Cerebellum (tissue), 4 donors: ENCODE measurements at places on chromosomes 1 and 21. TPM values are rescaled to one million over a fixed set of nuclear protein-coding genes. Genes with fewer than 3 reads are reported as not detected.
A peak's percentile ranks its signal among the peaks of the same experiment; 100 is the strongest.

DNA sequence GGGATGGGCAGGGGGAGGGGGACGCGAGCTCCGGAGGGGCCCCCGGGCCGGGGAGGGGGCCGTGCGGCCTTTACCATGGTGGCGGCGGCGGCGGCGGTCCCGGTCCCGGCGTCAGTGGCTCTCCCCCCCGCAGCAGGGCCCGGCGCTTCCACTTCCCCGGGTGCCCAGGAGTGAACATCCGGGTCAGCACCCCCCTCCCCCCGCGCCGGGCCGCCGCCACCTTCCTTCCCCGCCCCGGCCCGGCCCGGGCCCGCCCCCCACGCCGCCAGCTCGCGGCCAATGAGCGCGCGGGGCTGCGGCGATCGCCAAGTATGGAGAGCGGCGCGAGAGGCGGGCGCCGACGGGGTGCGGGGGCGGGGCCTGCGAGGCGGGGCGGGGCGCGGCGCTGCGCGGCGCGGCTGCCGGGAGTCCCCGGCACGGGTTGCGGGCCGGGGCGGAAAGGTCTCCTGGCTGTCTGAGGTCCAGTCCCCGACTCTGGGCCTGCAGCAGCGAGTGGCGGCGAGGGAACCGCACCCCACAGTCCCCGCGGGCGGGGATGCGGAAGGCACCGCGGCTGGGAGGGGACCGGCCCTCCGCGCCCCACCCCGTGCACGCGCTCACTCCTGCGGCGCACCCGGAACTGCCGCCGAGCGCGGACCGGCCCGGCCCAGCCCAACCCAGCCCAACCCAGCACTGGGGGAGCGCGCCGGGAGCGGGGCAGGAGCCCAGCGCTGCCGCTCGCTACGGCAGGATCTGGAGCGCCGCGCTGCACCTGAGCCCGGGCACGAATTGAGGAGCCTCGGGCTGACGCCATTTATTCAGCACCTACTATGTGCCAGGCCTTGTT is at the start of gene CAPZB:
CAPZB (minus strand) TSS at position 178 of the 826 bp plus-strand sequence; CDS start at position 77, 101 bp downstream.
- peak; percentile 97 for DNase-seq

The TCHH gene
- total RNA-seq = 0.27 TPM

DNA sequence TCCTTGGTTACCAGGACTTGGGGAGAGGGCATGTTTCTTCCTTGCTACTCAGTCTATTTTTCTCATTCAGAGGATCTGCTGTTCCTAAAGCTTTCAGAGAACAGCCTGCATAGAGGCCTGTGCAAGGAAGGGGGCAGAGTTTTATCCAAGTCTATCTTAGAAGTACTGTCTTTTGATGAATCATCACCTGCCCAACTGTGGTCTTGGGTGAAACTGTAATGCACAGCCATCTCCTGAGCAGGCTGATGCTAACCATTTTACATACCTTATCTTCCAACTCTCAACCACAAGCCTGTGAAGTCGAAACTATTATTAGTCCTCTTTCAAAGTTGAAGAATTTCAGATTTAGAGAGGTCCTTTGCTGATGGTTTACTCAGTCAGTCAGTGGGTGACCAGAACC is 368.0 kb downstream of the HHAT start:
- no peak for DNase-seq

The ALDH9A1 gene
- 37.5 TPM for total RNA-seq

DNA sequence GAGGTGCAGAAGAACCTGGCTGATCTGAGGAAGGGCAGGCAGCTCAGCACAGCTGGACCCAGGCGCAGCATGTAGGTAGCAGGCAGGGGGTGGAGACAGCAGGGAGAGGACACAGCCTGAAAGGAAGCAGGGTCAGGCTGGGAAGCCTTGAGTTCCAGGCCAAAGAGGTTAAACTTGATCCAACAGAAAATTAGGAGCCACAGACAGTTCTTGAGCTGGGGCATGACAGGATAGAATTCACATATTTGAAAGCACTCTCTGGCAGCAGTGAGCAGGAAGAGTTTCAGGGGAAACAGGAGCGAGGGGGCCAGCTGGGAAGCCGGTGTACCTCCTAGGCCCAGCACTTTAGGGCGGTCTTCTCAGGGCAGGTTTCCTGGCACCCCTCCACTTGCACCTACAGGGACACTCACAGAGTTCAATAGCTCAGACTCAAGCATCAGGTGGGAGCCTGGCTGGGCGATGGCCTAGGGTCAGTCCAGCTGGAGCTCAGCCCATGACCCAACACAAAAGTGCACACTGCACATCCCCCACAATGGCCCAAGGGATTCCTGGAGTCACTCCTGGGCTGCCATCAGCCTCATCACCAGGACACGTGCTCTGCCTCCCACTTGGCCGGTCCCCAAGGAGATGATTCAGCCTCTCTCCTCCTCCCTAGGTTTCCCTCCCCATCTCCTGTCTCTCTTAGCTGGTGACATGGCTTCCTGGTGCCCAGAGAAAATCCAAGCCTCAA is 22.7 kb downstream of the MATN1 start:
- DNase-seq = no peak
